ENCODE measurements at places on chromosomes 16 and 17.
A peak's percentile ranks its signal among the peaks of the same experiment; 100 is the strongest.

GRCh38 chr17:323181-323580 is 29.4 kb downstream of the RPH3AL start:
- H3K27me3 ChIP-seq = no peaks in the 10 kb centered on the region
- no peak for DNase-seq
- no peaks in the 10 kb centered on the region for H3K4me1 ChIP-seq
- H3K4me3 ChIP-seq = no peak overlapping the region

DNA sequence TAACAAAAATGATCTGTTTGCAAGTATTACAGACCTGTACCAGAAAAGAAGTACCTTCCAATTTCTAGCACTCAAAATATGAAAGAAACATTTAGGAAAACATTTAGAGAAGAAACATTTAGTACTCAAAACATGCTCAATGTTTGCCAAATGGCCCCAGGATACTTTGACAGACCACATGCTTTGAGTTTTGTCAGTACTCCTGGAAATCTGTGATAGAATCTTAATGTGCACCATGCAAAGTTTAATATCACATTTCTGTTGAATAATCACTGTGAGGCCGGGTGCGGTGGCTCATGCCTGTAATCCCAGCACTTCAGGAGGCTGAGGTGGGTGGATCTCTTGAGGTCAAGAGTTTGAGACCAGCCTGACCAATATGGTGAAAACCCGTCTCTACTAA is 8.5 kb upstream of the ZC3H7A start:
- DNase-seq = no peak
- no peaks in the 10 kb centered on the region for H3K27me3 ChIP-seq
- H3K4me3 ChIP-seq = no peak overlapping the region
- no peak overlapping the region for H3K27ac ChIP-seq

- peak overlapping the region; percentile 62 for H3K27ac ChIP-seq
- H3K27me3 ChIP-seq = no peaks in the 10 kb centered on the region
- peaks cover 36% of the 10 kb centered on the region for H3K4me1 ChIP-seq
Observed at GRCh38 chr17:81019563-81020442, 15.1 kb upstream of the BAIAP2 start.

- peak overlapping the region; percentile 26 for H3K27ac ChIP-seq
- H3K36me3 ChIP-seq = no peaks in the 10 kb centered on the region
- DNase-seq = no peak
- no peak overlapping the region for H3K4me3 ChIP-seq
- no peaks in the 10 kb centered on the region for H3K27me3 ChIP-seq
Observed at GRCh38 chr17:17784657-17785267, 52.0 kb downstream of the SREBF1 start.

Measured in DND-41 (cell line).